ENCODE measurements at places on chromosomes 2 and 18.

- DNase-seq = no peak
Observed at GRCh38 chr2:236813766-236814165, 244.1 kb downstream of the ACKR3 start.

GRCh38 chr2:181916726-181917718 is 25.5 kb downstream of the ITPRID2 start:
- DNase-seq = peak; percentile 23

GRCh38 chr2:76197842-76198448 is 487.2 kb upstream of the GCFC2 start:
- peak; percentile 60 for DNase-seq

DNA sequence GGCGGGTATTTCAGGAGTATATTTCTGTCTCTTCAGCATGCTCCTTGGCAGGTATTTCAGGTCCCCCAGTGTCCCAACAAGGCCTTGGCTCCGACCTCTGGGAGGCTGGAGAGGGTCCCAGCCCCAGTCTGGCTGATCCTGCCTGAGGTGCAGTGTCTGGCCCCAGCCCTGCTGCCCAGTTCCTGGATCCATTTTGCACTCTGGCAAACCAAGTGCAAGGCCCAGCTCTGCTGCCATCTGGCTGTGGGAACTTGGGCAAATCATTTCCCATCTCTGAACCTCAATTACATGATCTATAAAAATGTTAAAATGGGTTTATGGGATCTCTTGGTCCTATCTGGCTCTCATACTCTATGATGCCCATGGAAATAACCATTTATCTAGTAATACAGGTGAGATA is 63.6 kb downstream of the ZBTB7C start:
- peak; percentile 15 for DNase-seq

GRCh38 chr2:84800194-84800805 is 80.6 kb downstream of the TRABD2A start:
- DNase-seq = no peak

DNA sequence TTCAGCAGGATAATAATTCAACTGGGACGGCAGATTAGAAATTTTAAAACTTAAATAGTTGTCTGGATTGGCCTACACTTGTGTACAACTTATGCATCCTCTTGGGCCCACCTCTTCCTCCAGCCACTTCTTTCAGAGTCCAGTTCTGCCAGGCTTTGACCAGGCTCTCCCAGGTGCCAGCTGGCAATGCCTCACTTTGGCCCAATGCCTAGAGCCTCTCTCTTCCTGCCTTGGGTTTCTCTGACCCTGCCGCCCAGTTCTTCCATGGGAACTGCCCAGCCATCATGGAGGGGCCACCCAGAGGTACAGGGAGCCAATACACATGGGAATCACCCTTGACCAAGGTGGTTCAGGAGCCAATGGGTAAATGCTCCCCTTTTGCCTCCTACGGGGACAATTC is 135.5 kb downstream of the IRS1 start:
- DNase-seq = no peak

- no peak for DNase-seq
Observed at GRCh38 chr2:67936969-67937368, 125.8 kb downstream of the C1D start.

- DNase-seq = no peak
Observed at GRCh38 chr2:102112692-102113665, 29.6 kb upstream of the IL1R1 start.

DNA sequence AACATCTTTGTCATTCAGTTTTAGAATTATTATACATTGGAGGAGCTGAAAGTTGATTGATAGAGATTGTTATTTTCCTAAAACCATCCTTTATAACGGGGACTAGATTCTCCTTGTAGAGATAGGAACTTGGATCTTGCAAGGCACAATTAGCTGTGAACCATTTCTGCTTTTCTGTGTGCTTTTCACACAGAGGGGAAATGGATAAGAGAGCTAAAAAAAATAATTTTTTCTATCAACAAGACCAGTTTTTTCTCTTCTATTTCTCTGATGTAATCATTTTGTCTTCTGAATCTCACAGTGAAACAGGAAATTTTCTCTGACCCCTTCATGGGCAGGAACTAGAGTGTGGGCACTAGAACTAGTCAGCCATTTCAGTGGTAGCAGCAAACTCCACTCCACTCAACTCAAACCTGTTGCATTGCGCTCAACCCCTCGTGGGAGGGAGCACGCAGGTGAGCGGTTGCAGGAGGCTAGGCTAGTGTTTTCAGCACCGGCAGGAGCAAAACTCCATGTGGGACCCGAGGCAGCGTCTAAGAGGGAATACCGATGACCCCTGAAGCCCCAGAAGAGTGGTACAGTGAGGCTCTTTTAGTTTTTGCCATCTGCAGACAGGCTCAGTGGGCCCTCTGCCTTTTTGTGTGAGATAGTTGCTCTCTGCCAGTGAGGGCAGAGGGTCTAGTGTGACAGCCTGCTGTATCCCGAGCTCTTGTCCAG is 24.0 kb upstream of the SLC39A10 start:
- no peak for DNase-seq

DNA sequence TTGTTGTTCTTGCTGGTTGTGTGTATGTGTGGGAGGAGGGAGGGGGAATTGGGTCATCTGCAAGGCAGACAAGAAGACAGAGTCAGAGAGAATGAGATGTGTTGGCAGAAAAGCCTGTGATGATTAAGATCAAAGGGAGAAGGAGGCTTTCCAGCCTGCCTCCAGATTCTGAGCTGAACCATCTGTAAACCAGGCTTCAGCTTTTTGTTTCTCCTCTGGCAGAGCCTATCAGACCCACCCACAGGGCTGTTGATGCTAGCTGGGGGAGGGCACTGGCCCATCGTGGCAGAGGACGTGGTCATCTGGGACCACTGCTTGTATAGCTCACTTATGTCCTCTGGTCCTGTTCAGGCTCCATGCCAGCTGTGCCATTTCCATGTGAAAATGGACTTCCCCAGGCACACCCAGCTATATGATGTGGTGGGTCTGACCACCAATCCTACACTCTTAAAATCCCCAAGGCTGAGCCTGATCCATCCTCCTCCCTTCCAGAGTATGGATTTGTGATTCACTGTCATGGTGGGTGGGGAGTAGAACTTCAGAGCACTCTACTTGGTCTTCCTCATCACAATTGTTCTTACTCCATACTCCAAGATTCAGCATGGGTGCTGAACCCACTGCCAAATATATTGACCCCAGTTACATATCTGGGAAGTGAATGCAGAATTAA is 27.8 kb upstream of the COL6A3 start:
- no peak for DNase-seq

GRCh38 chr2:188519136-188519535 is 227.5 kb downstream of the GULP1 start:
- DNase-seq = no peak

DNA sequence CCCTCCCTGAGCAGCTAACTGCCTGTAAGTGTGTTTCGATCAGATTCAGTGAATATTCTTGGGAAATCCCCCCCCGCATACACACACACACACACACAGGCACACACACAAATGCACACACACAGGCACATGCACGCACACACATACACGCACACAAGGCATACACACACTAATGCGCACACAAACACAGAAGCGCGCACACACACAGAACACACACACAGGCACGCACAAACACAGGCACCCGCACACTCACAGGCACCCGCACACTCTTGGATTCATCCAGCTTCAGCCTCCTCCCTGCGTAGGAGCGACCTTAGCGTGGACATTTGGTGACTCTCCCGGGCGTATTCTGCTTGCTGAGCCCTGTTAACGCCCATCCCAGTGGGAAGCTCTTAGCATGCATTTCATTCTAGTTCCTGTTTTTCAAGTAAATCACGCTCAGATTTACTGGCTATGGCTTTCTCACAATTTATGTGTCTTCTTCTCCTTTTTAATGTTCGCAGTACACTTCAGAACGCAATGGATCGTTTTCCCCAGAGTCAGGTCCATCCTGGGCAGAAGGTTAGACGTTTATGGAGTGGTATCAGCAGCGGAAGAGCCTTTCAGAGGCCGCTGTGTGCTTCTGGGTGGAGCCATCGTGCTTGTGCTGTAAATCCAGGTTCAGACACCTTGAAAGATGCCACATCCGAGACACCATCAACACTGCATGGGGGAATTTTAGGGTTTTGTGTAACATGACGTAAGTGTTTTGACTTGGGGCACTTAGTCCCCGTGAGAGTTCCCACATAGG is 656.6 kb downstream of the GALR1 start:
- no peak for DNase-seq

DNA sequence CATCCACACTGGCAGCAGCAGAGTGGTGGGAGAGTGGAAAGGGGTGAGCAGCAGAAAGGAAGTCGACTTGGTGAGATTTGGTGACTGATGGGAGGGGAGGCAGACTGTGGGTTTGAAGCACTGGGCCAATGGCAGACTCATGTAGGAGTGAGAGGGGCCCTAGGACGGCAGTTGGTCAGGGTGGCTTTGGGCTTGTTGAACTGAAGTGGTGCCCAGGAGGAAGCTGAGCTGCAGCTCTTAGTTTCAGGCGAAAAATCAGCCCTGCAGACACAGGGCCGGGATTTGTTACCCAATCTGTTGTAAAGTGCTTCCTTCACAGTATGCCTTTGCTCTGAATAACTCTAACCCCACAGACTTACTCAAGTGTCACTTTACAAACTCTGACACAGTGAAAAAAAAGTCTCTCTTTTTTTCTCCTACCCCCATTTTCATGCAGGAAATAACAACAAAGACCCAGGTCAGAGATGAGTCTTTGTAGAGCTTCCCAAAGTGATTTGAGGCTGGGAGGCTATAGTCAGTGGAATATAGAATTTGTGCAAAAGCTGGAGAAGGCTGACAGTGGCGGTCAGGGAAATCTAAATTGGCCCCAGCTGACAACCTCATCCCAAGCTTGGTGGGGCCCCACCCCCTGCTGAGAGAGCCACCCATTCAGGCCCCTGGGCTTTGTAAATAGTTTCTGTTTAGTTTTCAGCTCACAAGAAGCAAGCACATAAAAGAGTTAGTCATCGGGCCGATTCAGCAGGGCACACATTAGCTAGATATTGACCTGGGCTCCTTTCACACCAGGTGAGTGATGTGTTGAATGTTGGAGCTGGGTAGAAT is 226.9 kb downstream of the VAPA start:
- peak; percentile 67 for DNase-seq

DNA sequence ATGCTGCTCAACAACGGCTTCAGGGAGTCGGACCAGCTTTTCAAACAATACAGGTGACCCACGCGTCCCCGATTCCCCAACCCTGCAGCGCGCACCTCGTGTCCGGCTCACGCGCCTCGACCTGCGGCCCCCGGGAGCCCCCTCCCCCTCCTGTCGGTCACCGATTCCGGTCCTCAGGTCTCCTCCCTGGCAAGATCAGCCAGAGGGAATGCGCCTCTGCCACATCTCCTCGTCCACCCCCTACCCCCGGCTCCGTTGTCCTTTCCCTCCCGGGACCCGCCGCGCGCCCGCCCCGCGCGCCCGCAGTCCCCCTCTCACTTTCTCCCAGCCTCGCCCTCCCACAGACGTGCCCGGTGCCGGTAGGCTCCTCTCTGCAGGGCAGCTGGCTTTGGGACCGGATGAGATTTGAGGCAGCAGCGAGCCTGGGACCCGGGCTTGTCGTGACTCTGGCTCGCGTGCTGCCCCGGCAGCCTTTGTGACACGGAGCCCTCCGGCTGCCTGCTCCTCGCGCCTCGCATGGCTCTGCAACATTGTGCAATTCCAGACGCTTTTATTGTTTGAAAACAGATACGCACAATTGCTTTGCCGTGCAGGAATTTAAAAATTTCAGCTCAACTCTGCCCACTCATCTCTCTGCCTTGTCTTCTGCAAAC is 558 bp downstream of the TTC39C start:
- DNase-seq = peak; percentile 14

GRCh38 chr2:144515696-144516410 is 4.1 kb downstream of the ZEB2 start:
- no peak for DNase-seq

DNA sequence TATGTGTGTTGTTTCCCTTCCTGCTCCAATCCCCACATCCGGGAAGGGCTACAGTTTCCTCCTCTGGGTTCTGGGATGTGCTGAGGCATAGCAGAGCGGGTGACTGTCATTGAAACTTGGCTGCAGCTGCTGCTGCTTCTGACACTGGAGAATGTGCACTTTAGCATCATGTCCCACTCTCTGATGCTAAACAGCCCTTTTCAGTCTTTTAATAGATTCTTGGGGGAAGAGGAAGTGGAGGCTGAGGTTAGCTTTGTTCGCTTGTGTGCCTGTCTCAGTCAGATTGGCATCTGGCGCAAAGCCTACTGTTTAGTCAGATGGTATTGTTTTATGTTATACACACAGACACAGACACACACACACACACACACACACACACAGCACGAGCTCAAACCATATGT is 136.5 kb upstream of the RND3 start:
- no peak for DNase-seq

GRCh38 chr2:202750763-202751427 is 116.1 kb downstream of the FAM117B start:
- no peak for DNase-seq

GRCh38 chr2:167127135-167127534 is 238.9 kb downstream of the XIRP2 start:
- DNase-seq = peak; percentile 16

DNA sequence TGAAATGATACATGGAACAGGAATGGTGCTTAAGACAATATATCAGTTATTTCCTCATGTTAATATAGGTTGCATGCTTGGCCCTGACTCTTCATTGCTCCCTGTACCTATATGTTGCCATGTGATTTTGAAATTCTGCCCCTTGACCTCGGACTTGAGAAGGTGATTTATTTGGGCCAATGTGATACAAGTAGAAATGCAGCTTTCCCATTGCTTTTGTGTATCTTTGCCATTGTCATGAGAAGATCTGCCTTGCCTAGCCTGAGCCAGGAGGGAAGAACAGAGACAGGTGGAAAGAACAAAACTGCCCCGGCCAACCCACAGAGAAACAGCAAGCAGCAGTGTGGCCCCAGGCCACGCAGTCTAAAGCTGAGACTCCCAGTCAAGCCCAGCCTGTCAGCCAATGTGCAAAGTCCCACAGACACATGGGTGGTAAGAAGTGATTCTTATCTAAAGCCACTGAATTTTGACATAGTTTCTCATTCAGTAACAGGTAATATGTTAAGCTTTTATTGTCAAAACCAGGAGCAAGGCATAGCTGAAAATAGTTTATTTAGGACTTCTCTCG is 245.7 kb upstream of the RND3 start:
- no peak for DNase-seq

GRCh38 chr18:34729264-34729663 is 19.2 kb downstream of the DTNA start:
- peak; percentile 23 for DNase-seq

GRCh38 chr18:31617031-31617717 is 25.5 kb downstream of the TTR start:
- no peak for DNase-seq

DNA sequence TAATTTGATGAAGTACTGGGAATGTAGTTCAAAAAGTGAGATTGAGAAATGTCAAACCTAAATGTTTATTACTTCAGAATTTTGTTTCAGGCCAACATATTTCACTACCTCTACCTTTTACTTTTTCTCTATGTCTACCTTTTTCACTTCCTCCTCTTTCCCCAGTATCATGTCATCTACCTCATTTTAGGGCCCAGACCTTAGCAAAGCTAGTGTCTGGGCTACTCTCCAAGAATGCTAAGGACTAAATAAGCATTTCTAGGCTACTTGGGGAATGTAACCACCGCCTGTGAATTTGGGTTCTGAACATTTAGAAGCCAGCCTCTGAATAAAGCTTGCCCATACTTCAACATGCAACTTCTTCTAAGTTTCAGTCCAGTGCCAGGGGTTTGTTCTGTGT is 330.4 kb downstream of the SLC4A3 start:
- no peak for DNase-seq

- no peak for DNase-seq
Observed at GRCh38 chr2:124289615-124290014, 264.5 kb downstream of the CNTNAP5 start.

GRCh38 chr18:45726603-45727002 is 2.6 kb downstream of the SLC14A1 start:
- no peak for DNase-seq

Data from urothelium cell line (cell line).